ENCODE measurements at places on chromosomes 4 and X.

GRCh38 chrX:96453139-96453538 lies 231.5 kb upstream of the DIAPH2 start:
- no peak for DNase-seq

DNA sequence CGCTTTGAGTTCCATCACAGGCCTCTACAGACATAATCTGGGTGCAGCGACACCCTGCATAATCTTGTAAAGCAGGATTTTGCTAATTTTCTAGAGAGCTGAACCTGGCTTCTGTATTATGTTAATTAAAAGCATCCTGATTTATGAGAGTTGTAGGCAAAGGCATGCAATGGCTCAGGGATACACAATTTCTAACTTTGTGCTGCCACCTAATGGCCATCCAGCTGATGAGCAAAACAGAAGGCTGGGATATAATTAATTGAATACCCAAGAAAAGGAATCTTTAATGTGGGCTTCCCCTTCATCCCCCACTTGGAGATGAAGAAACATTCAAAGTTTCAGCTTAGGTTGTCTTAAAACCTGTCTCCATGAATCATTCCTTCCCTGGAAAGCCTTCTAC lies 78.1 kb downstream of the BMP15 start:
- DNase-seq = no peak

GRCh38 chr4:33306131-33306530 lies 2586.0 kb downstream of the PCDH7 start:
- no peak for DNase-seq

GRCh38 chr4:145213245-145213644 lies 32.9 kb upstream of the OTUD4 start:
- DNase-seq = no peak

GRCh38 chr4:140249351-140249750 lies 95.4 kb upstream of the MAML3 start:
- DNase-seq = no peak

- no peak for DNase-seq
Observed at GRCh38 chrX:17735406-17735805, 1.9 kb upstream of the SCML1 start.

GRCh38 chrX:41029332-41029731 lies 55.9 kb upstream of the USP9X start:
- DNase-seq = no peak

DNA sequence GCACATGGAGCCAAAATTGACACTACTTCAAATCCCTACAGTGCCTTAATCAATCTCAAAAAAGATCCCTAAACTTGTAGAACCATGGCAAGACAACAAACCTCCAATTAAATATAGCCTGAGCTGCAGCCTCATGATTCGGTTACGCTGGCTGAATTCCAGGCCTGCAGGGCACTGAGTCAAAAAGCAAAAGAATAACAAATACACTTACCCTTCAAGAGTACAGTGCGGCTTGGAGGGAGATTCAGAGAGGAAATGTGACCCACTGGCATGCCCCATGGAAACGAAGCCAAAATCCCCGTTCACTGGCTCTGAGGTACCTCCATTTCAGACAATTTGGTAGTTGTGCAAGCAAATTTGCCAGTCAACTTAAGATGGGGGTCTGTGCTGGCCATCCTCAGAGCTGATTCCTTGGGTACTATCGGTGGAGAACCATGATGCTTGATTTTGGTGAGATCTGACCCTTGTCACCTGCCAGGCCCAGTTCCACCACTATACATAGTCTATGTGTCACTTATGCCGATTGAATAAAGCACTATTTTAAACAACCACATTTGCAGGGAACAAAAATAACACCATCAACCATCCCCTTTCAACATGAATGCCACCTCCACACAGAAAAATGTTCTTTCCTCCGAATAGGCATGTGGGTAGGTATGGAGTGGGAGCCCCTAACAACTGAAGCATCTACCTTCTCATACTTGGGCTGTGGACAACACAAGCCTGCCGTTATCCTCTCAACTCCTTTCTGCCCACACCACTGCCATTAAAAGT lies 2.1 kb downstream of the C4orf54 start:
- DNase-seq = peak; percentile 41

DNA sequence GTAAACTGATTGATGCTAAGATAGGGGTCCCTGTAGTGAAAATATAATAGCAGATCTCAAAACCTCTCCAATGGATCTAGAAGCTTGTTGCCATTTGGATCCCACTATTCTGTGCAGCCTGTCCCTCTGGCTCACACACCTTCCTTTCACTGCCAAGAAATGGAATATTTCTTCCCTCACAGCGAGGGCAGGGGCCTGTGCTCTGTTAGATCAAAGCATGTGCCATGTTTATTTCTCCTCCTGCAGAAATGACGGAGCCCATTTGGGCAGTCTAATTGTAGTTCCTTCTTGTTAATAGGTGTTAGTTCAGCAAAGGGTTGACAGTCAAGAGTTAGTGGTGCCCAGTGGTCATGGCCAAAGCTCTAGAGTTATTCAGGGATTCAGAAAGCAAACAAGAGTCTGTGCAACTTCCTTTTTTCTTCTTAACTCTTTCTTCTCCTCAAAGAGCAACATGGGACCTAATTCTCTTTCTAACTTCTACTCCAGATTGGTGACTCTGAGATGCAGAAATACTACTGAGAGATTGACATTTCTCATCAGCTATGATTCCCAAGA lies 106.8 kb downstream of the STOX2 start:
- no peak for DNase-seq

- DNase-seq = no peak
Observed at GRCh38 chr4:128225148-128225547, 62.5 kb downstream of the PGRMC2 start.

DNA sequence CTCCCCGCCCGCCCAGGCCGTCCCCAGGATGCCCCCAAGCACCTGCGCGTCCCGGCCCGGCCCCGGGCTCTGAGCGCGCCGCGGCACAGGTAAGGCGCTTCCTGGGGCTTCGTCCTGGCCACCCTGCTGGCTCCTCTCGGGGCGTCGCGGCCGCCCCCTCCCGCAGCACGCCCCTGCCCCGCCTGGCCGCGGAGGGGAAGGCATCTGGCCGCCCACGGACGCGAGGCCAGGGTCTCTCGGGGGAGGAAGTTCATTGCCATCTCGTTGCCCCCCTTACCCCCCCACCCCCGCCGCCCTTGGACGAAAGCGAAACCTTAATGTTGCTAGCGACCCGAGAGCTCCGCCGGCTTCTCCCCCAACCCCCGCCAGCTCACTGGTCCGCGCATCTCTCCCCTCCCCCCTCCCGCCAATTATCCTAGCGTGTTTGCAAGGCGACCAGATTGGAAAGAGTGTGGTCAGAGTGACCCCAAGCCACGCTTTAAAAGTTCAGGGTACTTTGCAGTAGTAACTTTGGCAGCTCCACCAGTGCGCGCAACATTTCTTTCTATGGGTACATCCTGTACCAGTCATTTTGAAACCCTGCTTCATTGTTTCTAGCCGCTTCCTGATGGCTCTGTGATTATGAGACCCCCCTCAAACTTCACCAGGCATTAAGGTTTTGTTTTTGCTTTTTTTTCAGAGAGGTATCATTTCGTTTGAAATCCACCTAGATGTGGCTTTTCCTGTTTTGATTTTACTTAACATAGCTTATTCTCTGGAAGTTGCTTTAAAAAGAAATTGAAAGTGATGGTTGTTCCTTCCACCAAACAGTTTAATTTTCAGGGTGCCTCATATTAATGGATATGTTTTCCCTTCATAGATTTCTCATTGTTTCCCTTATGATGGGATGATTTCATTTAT lies 626 bp downstream of the TBC1D1 start:
- DNase-seq = no peak

DNA sequence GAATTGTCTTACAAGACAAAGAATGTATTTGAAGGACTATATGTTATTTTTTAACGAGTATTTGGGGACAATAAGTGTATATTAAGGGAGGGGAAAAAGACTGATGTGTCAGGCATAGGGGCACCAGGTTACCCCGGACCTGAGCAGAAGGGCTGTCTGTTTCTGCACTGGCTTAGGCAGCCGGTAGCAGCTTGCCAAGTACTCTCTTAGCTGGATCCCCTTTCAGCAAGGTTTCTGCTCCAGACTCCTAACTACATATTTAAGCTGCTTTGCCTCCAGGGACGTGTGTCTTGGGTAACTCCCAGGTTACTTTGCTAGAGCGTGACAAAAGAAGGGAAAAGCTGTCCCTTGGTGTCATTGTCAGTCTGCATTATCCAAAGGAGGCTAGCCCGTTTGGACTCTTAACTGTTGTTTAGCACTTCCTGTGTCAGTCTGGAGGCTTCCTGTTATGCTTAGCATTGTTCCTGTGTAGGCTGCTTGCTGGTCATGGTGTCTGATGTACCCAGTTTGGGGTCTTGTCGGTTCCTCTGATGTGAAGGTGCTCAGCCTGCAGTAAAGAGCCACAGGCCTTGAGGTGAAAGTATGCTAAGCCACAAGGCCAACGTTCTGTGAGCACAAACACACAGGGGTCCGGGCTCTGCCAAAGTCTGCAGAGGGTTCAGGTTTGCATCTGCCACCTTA lies 11.6 kb downstream of the CXCR3 start:
- no peak for DNase-seq

- DNase-seq = no peak
Observed at GRCh38 chr4:107937040-107937439, 5.7 kb downstream of the CYP2U1 start.

DNA sequence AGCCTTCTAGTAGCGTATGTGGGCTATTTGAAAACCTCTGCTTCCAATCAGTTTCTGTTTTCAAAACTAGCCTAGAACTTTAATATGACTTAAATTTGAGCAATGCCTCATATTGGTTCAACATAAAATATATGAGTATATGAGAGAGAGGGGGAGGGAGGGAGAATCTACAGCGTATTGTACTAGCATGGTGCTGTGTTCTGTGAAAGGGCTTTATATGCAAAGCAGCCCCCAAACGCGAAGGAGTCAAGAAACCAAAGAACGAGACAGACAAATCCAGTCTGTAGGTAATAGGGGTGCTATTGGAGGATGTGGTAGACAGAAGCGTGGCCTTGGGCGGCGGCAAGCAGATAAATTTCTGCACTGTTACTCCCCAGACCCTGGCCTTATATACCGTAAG lies 784 bp upstream of the ANXA5 start:
- no peak for DNase-seq

GRCh38 chrX:93985344-93986307 lies 311.6 kb downstream of the FAM133A start:
- DNase-seq = no peak

DNA sequence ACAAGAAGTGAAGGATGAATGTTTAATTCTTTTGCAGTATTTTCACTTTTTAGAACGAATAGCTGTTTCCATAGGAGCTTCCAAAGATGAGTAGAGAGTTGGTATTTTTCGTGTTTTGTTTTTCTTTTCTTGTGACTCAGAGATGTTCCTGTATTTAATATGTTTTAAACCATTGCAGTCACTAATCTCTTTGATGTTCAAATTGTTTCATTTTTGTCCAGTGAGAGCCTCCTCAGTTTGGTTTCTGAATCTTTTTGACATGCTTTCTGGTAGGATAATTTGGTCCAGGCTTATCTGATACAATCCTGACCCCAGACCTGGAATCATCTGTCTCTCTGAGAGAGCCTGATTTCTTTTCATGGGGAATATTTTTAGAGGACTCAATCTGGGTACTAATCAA lies 41.6 kb downstream of the BEX3 start:
- no peak for DNase-seq

Measured in NCI-H2081 treated with DMSO at 0.1 percent for 48 hours (cell line).